Kasumi-1 (cell line): ENCODE measurements at places on chromosomes 7 and 10.

GRCh38 chr10:8913720-8914119 lies 859.2 kb downstream of the GATA3 start:
- no peak for DNase-seq

DNA sequence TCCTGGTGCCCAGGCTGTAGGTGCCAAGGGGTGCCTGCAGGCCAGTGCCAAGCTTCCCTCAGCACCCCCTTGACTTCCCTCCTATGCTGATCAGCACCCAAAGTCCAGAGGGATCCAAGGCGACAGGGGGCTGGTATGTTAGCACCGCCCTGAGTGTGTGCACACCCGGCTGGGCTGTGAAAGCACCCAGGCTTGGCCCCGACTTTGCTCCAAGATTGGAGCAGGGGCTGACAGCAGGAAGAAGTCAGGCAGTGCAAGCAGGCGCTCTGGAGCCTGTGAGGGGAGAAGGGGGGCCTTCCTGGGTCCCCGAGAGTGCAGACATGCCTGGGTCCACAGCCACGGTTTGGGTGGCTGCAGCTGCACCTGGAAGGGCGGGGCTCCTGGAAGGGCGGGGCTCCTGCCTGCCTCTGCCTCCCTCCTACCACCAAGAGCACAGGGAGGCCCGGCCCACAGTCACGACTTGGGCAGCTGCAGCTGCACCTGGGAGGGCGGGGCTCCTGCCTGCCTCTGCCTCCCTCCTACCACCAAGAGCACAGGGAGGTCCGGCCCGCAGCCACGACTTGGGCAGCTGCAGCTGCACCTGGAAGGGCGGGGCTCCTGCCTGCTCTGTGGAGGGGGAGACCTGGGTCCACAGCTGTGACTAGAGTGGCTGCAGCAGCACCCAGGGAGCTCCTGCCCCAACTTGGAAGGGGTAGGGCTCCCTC lies 30.2 kb upstream of the ZMYND11 start:
- DNase-seq, result no peak

- DNase-seq, result no peak
These were observed 573.2 kb downstream of the GLRX3 start for GRCh38 chr10:130709415-130709814.

- peak; percentile 90 for DNase-seq
These were observed 643 bp upstream of the SLC25A28 start for GRCh38 chr10:99620711-99621453.

DNA sequence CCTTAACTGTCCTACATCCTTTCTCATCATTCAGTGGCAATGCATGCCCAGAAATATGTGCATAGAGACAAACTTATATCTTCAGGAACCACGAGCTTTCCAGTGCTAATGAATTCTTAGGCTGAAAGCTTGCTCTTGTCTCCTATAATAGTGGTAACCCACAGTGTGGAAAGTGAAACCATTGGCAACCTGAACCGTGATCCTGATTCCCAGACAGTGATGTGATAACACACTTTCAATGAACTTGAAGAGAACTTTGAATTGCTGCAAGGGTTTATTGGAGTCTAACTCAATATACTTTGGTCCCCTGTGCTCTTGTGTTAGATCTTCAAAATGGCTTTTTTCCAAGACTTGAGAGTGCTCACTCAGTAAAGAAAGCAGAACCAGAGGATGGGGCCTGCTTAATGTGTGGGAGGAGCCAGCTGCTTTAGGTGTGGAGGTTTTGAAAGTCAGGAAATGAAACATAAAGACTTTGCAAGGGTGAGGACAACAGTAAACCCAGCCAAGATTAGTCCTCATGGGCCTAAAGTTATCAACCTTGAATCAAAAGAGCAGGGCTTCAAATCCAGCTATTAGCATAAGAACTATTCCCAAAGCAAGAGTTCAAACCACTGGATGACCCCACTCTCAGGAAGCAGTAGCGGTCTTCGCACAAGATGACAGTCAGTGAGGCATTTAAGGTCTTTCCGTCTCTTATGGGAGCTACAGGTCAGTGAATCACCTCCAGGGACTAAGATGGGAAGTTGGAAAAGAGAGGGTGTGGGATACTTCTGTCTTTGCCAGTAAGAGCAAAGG lies 332.4 kb upstream of the NRP1 start:
- peak; percentile 66 for DNase-seq

GRCh38 chr7:32298408-32299132 lies 191.6 kb downstream of the LSM5 start:
- no peak for DNase-seq
